ENCODE measurements at places on chromosomes 5 and 9.

- no peak for DNase-seq
These were observed 149.8 kb upstream of the FGF10 start for GRCh38 chr5:44538797-44539601.

DNA sequence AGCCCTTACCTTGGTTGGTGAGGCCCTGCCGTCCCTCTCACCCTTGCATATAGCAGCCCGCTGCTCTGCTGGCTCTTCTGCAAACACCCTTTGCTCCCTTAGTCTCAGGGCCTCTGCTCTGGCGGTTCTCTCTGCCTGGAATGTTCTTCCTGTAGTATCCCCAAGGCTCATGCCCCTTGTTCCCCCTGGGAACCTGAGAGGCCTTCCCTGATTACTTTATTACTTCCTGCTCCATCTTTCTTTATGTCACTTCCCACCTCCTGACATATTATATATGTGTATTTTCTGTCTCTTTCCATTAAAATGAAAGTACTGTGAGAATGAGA is 73.9 kb upstream of the SPRY4 start:
- no peak for DNase-seq

DNA sequence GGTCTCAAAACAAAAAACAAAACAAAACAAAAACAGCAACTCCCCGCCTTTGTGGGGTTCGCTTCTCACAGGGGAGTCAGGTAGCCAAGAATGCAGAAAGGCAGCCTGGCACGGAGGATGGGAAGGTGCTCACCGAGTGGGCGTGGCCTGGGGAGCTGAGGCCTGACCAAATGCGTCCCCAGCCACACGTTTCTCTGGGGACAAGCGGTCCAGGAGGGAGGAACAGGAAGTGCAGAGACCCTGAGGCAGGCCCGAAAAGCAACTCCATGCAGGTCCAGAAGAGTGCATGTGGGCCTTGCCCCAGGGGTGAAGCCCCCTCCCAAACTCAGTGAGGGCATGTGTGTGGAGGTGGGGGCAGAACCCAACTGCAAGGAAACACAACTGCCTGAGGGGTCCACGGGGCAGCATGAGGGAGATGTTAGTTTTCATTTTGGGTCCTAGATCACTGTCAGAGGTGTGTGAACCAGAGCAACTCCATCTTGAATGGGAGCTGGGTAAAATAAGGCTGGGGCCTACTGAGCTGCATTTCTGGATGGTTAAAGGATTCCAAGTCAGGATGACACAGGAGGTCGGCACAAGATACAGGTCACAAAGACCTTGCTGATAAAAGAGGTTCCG is 2.6 kb upstream of the UAP1L1 start:
- DNase-seq: no peak

DNA sequence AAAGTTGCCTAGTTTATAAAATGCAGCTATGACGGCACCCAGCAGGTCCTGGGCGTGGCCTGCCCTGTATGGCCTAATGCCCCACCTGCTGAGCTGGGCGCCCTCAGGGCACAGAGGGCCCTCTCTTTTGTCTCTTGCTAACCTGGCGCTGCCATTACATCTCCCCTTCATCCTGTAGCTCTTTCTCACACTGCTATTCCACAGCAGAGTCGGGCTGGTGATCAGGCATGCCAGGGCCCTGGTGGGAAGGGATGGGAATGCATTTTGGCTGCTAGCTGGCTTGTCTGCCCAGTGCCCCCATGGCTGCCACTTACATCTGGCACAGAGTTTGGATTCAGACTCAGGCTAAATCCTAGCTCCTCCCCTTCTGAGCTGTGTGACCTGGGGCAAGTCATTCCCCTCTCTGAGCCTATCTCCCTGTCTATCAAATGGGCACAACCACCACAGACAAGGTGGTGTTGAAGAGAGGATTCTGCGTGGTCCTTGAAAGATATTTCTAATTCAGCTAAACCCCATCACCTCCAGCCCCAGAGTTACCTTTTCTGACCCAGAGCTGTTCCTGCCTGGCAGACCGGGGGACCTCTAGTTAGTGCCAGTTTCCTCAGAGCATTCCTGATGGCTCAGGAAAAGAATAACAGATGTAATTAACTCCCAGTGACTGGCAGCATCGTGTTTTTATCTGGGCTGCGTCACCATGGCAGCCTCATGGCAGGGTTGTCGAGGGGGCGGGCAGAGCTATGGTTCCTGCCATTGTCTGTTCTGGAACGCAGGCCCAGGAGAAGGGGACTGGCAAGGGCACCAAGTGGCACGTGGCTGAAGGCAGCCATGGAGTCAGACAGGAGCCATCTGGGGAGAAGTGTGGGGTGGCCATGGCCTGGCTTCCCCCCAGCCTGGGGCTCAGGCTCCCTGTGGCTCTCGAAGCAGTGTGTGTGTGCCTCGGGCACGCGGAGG is 6.3 kb downstream of the PRR7 start:
- no peak for DNase-seq

GRCh38 chr5:72369301-72369700 is 49.1 kb downstream of the PTCD2 start:
- no peak for DNase-seq

DNA sequence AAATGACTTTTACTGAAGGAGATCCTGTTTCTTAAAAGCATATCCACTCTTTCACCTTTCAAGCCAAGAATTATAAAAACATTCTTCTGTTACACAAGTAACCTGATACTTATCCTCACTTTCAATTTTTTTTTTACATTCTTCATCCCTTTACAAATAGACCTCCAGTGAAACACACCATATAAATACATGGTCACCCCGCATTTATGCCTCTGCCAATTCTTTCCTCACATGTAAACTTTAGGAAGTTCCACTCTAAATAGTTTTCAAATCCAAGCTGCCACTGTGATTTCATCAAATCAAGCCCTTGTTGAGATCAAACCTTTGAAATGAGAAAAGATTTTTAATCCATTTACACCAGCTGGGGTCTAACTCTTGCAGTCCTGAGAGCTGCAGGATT is 40.0 kb downstream of the GAS1 start:
- no peak for DNase-seq

- DNase-seq: no peak
These were observed 105.0 kb downstream of the MAPKAP1 start for GRCh38 chr9:125601961-125602360.

GRCh38 chr5:627840-628239 is 15.7 kb downstream of the CEP72 start:
- no peak for DNase-seq

- DNase-seq: no peak
These were observed 104.0 kb downstream of the MAMDC2 start for GRCh38 chr9:70147651-70148050.

GRCh38 chr5:130109152-130109551 is 204.9 kb downstream of the CHSY3 start:
- no peak for DNase-seq

- DNase-seq: no peak
These were observed at the start of gene EDIL3 for GRCh38 chr5:84384604-84385575. EDIL3 (minus strand) TSS chr5:84384880; CDS start chr5:84384374, 506 bp downstream.

- DNase-seq: no peak
These were observed 61.9 kb downstream of the NSD1 start for GRCh38 chr5:177195307-177195952.

DNA sequence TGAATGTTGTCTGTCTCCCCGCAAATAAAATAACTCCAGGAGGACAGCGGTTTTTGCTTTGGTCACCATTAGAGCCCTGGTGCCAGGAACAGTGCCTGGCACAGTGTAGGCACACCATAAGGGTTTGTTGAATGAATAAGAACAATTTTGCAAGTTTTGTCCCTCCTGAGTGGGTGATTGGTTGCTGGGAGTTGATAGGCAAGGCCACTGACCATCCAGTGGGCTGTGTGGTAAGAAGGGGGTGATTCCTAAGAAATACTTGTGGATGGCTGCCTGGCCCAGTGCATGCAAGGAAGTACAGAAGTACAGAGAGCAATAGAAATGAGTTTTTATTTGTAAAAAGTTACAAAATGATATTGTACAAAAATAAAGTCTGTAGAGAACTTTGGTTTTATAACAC is 27.5 kb downstream of the GDNF start:
- DNase-seq: no peak

GRCh38 chr5:113147101-113147508 is 170.5 kb downstream of the DCP2 start:
- DNase-seq: no peak

DNA sequence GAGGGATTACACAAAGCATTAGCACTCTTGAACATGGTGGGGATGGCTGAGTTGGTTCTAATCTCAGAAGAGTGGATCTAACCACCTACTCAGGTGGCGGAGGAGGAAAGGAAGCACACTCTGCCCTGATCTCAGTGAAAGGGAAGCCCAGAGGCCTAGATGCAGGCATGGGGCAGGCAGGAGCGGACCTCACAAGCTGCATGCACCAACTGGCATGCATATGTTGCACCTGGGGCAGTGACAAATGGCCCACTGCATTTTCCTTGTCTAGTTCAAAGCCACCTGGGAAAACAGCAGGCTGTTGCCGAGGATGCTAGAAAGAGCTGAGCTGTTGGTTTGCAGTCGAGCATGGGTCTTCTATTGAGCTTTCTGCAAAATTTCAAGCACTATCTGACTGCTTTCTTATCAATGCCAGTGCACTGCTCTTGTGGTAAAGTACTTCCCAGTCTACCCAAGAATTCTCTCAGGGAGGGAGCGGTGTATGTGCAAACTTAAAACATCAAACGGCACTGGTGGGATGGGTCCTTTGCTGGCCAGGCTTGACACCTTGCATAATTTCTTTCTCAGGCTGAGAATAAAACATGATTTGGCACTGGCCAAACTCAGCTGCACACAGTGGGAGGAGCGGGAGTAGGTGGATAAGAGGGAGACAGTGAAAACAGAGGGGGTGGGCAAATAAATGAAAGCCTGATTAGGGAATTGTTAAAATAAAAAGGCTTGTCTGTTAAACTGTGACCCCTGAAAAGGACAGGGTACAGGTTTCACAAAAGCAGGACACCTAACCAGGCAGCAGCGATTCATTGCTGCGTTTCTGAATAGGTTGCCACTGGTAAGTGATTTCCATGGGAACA is 108.9 kb downstream of the MARCHF3 start:
- DNase-seq: no peak

DNA sequence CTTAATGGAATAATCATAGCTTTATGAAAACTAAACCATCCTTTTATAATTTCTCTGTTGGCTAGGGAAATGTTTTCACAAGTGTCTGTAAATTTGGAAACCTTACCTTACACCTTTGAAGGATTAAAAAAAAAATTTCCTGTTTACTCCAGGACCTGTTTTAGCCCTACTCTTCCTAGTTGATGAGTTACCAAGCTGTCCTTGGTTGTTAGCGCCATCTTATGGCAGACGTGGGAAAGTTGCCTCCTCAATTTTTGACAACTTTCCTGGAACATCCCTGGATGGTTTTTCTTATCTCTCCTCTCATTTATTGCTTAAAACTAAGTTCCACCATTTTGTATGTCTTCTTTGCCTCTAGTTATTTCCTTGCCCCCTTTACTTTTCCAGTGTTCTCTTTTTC is 25.7 kb downstream of the ZSWIM6 start:
- no peak for DNase-seq

DNA sequence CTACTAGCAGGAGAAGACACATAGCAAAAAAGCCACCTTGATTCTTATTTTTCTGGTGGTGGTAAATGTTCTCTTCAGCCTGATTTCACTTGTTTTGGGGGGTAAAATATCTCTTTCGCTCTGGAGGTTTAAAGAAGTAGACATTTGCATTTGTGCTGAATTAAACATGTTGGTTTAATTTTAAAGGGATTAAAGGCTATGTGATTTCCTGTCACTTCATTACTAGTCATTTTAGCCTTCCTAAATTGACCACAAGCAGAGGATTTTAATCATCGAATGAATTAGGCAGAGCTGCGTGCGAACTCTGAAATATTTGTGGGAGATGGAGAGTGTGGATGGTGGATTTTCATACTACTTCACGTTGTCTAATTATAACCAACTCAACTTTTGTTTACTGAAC is 4.8 kb downstream of the RASGRF2 start:
- no peak for DNase-seq

DNA sequence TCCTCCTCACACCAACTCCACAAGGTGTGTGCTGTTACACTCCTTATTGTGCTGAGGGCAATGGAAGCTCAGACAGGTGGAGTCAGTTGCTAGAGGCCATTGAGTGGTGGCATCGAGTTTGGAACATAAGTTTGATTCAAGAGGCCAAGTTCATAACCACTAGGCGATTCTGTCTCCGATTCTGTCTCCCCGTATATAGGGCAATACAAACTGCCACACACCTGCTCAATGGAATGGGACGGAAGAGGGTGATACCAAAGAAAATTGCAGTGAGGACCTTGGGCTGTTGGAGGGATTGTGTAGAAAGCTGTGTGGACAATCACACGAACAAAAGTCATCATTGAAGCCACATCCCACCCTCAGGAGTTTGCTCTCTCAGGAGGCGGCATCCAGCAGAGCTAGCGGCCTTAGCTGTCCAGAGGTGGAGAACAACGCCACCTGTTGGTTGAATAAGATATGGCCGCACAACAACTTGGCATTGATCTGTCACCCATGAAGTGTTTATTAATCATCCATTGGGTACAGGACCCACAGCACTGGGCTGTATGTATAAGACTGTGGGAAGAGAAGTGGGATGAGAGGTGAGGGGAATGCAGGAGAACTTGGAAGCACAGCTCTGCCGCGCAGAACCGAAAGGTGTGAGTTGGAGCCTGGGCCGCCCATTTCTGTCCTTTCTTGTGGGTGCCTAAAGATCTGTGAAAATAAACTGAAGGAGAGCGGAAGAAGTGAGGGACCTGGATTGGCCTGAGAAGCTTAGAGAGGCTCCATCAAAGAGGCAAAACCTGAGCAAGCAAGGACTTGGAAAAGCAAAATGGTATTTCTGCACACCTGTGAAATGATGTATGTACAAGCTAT is 16.1 kb upstream of the NEUROG1 start:
- DNase-seq: no peak

DNA sequence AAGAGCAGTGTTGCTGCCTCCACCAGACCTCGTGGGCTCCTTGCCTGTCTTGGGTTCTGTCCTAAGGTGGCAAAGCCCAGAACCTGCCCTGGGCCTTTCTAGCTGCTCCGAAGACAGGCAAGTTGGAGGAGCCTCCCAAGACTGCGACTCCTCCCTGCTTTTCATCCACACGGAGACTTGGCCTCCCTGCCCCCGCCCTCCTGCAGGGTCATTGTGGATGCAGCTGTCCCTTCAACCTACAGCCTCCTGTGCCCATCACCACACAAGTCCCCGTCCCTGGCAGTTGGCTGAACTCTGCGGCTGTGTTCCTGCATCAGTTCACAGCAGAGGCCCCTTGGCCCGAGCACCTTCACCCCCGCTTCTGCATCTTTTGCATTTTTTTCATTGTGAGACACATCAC is 59.2 kb downstream of the WNK2 start:
- no peak for DNase-seq

DNA sequence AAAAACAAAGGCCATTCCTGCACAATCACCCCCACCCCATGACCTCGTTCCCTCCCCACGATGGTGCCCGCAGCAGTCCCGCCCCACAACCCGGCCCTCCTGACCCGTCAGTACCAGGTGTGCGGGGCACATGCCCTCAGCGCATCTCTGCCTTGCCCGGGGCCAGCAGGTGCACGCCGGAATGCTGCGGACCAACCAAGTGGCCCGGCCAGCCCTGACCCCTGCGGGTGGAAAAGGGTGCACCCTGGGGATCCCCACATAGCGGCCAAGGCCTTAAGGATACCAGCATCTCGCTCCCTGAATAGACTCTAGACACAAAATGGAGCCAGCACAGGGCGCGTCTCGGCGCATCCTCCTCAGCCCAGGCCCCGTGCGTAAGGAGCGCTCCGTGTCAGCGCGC is 6.0 kb downstream of the SFXN1 start:
- no peak for DNase-seq

GRCh38 chr9:132957805-132958204 is 13.4 kb upstream of the TSC1 start:
- DNase-seq: no peak

All from cortex of kidney (tissue), 1 donor.